ENCODE measurements at places on chromosomes 7 and 10. TPM values are rescaled to one million over a fixed set of nuclear protein-coding genes. Genes with fewer than 3 reads are reported as not detected.

- no peak for DNase-seq
Measured at GRCh38 chr10:5959581-5960069, 17.7 kb downstream of the IL15RA start.

The ARMC3 gene
- total RNA-seq = not detected

The KCND2 gene
- not detected for total RNA-seq

The TMEM60 gene
- 14.8 TPM for total RNA-seq

GRCh38 chr10:75035975-75036708, 75.3 kb upstream of the SAMD8 start:
- no peak for DNase-seq

The CREB5 gene
- not detected for total RNA-seq

GRCh38 chr7:54888734-54889082, 129.7 kb upstream of the SEC61G start:
- no peak for DNase-seq

The RPP38 gene
- total RNA-seq = 19.0 TPM
